ENCODE measurements at places on chromosomes 7 and 10. TPM values are rescaled to one million over a fixed set of nuclear protein-coding genes. Genes with fewer than 3 reads are reported as not detected.
A peak's percentile ranks its signal among the peaks of the same experiment; 100 is the strongest.

The RASSF4 gene
- 29.4 TPM for total RNA-seq

The OR6B1 gene
- not detected for total RNA-seq

The GDF2 gene
- total RNA-seq = not detected

The MYL7 gene
- not detected for total RNA-seq

GRCh38 chr7:30282735-30283134, 1.7 kb upstream of the ZNRF2 start:
- no peak for DNase-seq

DNA sequence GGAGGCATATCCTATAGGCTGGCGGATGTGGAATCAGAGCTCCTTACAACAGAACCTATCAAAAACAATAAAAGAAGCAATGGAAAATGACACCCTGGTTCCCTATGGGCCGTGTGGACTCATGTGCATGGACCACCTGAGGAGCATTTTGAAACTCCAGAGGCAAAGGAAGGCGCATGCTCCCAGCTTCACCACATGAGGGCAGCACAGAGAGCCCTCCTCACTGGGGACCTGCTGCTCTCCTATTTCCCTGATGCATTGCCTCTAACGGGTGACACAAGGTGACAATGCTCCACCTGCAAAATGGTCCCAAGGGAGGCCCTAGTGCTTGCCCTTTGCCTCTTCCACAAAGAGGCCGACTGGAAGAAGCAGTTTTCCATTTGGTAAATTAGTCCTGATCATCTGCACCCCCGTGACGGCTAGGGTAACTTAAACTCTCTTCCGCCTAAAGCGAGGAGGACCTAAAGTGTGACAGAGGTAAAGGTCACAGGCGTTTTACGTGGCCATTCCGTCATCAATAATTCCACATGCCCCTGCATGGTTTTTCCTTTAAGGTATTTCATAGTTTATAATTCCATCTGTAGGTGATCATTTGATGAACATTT, 67.7 kb downstream of the GPAM start:
- peak; percentile 38 for DNase-seq

- DNase-seq = no peak
Measured at GRCh38 chr7:132090444-132090843, 485.8 kb downstream of the PLXNA4 start.

Data from left colon (tissue), 2 donors.